NCI-H1436 (cell line): ENCODE measurements at places on chromosomes 6 and 20.

- DNase-seq, result no peak
These were observed 276.5 kb upstream of the CITED2 start for GRCh38 chr6:139650941-139651340.

DNA sequence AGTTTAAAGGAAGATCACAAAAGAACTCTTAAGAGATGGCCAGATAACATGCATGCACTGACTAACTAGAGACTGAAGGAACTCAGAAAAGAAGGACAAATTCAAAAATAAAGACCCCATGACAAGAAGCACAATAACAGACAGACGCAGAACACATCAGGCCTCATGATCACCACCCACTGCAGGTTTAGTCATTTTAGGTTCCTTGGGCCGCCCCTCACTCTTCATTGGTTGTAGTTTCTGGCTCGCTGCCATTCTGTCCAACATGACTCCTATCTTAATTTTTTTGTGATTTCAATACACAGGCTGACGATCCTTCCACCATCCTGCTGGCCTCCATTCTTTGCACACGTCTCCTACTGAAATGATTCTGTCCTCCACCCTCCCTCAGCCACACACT is 21.6 kb downstream of the STX7 start:
- no peak for DNase-seq

DNA sequence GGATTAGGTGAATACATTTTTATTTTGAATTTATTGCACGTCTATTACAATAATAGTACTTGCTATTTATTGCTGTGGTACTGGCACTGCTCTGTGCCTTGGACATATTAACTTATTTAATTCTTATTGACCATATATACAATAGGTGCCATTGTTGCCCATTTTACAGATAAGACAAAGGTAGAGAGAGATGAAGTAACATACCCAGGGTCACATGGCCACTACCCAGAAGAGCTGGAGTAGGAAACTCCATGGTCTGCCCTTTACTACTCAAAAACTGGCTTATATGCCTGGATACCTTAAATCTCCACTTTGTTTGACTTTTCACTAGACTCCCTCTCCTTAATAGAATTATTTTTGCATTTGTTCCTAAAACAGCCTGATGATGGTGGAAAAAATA is 67.5 kb downstream of the ADGRG6 start:
- no peak for DNase-seq

GRCh38 chr20:24806705-24807676 is 142.1 kb upstream of the CST7 start:
- DNase-seq, result no peak

DNA sequence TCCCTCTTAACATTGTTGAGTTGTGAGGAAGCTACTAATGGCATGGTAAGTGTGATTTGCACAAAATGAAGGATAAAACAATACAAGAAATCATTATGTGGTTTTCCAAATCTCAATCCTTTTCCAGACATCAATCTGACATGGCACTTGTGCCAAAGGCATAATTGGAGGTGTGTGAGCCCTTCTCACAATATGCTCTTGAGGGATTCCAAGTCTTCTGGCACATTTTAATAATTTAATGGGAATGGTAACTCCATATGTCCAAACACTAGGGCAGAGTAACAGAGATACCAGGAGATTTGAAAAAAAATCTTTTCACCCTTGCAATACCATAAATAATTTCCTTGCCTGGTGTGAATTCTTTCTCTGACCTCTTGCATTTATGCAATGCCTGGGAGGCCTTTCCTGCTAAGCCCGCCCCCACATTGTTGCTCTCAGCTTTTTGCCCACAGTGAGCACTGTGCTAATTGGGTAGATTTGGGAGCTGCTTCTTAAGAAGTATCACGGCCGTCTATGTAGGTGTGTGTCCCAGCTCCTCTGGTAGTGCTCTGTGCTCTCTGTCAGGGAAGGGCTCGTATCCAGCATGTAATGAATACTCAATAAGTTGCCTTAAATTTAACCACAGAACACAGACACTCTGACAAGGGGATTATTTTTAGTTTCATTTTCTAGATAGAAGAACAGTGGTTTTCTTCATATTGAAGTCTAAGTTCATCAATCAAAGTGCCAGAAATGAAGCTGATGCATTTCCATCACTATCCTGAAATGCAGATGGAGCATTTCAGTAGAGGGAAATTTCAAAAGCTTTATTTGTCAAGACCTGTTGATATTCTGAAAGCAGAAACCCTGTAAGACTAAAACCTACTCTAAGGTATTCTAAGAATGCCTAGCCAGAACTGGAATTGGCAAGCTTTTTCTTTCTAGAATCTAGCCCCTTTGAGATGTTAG is 54.4 kb upstream of the CEP85L start:
- DNase-seq, result no peak

DNA sequence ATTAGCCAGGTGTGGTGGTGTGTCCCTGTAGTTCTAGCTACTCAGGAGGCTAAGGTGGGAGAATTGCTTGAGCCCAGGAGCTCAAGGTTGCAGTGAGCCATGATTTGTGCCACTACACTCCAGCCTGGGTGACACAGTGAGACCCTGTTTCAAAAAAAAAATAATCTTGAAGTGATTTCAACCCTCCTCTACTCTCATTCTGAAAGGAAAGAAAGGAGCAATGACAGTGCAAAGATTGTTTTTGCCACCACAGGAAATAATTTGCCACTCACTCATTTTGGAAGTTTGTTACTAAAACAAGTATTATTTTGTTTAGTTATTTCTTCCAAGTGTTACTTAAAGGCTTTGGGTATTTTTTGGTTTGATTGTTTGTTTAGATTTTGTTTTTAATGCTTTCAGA is 45.6 kb downstream of the BLTP3A start:
- no peak for DNase-seq

- DNase-seq, result no peak
These were observed 154.5 kb downstream of the MOXD1 start for GRCh38 chr6:132246632-132247270.

DNA sequence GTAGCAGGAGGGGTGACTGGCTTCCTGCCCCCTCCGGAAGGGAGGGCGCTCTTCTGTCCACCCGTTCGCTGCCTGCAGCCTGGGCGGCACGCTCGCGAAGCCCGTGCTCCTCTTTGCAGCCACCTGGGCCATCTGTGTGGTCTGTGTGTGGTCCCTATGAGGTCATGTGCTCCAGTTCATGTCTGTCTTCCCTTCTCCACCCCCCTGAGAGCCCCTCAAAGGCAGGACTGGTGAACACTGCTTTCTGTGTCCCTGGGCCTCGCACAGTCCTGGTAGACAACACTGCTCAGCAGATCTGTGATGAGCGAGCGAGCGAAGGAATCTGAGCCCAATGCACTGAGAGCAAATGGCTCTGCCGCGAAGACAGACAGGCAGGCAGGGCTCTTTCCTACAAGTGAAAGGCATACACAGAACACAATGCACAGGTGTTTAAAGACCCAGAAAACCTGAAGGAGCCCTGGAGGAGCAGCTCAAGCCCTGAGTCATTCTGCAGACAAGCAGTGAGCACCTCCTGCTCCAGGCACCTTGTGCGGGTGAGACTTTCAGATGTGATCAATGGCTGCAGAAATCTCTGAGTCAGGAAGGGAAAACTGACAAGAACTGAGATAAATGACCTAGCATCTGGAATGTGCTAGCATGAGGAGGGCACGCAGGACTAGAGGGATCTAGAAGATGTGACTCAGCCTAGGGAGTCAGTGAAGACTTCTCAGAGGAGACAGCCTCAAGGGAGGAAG is 27.1 kb downstream of the PPP1R3G start:
- DNase-seq, result no peak

DNA sequence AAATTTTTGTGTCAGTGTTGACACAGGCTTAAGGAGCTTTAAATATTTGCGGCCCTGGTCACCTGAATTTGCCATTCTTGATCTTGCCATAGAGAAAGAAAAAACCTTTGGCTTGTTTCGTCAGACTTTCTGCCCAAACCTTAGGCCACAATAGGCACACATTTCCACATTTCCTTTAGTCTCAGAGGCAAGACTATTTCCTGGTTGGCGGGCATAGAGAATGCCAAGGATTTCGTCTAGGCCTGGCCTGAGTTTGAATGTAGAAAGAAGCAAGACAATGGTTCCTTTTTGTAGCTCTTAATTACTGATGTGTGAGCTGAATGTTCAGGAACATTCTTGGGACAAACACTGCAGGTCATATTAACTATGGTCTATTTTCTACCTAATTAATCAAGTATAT is 108.1 kb downstream of the TRMT11 start:
- no peak for DNase-seq

DNA sequence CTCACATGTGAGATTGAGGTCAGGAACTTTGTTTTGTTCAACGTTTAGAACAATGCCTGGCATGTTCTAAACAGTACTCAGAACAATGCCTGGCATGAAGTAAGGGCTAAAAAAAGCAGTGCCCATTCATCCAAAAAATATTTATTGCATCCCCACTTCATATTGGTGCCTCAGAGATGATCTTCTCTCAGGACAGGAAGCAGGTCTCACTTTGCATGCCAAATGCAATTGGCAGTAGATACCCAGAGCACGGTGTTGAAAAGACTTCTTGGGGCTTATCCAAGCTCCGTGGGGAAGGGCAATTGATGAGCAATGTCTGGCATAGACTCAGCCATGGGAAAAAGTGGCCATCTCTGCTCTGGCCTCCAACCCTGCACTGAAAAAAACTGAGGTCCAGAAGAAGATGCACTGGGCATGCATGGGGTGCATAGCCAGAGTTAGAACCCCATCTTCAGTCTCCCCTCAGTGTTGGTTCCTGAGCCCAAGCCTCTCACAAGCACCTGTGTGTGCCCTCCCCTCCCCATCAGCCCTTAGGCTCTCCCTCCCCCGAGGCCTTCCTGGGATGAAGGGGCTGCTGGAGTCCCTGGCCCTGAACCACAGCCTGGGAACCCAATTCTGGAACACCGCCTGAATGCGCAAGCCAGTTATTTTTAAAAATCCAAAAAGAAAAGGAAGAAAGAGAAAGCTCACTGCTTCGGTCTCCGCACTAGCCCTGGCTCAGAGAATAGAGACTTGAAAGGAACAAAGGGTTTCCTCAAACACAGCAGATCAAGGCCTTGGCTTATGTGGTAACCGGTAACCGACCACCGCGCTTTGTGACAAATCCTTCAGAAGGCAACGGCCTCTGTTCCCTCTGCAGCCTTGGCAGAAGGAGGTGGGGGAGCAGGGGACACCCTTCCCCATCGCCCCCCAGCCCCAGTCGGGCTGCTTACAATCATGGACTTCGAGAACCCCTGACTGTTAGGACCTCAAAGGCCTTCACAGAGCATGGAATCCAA is 78.5 kb upstream of the SIRPA start:
- no peak for DNase-seq

- no peak for DNase-seq
These were observed 338.0 kb upstream of the KHDRBS2 start for GRCh38 chr6:62623846-62624532.

GRCh38 chr6:7175462-7175861 is 67.7 kb downstream of the RREB1 start:
- DNase-seq, result no peak

DNA sequence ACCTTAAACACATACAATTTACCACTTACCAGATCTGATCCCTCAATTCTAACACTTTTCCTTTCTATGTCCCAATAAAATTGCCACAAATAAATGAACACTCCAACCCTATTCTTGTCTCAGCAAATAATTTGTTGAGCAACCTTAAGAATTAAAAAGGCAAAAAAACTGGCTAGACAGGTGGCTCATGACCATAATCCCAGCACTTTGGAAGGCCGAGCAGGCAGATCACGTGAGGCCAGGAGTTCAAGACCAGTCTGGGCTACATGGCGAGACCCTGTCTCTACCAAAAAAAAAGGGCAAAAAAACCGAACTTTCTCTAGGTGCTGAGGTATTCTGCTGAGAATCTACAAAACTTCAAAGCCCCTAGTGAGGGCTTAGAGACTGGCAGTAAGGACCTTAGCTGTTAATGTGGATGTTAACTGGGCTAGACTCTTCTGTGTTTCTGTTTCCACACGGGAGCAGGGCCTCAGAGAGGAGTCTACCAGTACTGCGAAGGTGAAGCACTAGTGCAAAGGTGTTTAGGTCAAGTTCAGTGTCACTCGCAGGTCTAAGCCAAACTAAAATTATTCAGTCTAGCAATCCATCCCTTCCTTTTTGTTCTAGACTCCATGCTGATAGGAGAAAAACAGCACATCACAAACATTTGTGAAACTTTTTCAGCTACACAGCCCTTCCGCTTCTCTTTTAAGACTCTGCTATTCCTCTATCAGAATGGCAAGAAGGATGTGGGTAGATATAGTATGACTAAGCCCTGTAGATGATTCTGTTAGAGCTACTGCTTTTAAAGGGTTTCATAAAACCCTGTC is 2.6 kb downstream of the FASTKD5 start:
- no peak for DNase-seq

DNA sequence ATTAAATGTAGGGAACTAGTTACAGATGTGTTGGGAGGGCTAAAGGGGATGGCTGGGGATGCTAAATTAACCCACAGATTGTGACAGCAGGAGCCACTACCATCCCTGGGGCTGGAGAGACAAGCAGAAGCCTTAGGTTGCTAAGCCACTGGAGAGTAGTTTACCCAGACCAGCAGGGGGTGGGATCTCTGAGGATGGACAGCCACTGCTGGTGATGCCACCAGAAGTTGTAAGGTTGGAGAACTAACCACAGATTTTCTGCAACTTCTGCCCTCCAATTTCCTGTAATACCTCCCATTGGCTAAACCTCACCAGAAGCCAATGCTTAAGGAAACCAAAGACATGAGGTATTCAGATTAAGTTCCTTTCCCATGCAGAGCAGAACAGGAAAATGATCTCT is 139.6 kb upstream of the NOX3 start:
- DNase-seq, result no peak

GRCh38 chr6:81216668-81217067 is 535.8 kb downstream of the TENT5A start:
- DNase-seq, result no peak

DNA sequence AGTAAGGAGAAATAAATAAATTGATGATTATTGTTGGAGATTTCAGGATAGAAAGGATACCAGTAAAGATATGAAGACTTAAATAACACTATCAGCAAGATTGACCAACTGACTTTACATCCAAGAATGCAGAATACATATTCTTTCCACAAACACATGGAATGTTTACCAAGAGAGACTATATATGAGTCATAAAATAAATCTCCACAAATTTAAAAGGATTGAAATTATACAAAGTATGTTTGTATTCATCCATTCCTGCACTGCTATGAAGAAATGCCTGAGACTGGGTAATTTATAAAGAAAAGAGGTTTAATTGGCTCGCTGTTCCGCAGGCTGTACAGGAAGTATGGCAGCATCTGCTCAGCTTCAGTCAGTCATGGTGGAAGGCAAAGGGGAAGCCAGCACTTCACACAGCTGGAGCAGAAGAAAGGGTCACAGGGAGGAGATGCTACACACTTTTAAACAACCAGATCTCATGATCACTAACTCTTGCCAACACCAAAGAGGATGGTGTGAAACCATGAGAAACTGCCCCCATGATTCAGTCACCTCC is 56.7 kb upstream of the TNFRSF21 start:
- no peak for DNase-seq

DNA sequence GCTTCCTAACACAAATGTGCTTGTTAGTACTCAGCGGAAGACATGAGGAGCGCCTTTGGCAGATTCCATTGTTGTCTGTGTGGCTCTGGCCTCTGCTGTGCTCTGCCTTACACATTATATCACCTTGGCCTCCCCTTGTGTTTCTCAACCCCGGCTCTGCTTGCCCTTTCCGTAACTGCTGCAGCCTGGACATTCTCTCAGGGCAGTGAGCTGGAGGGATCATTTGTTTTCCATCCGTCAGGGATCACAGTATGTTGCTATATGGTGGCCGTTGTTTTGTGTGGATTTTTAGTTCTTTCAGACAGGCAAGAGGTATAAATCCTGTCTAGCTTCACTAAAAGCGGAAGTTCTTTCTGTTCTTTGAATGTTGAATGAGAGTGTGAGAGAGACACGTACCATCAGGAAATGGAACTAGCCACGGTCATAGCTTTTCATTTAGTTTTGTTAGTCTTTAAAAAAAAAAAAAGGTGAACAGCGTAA is 175.1 kb downstream of the JARID2 start:
- no peak for DNase-seq
